ENCODE measurements at places on chromosomes 5 and 9.
A peak's percentile ranks its signal among the peaks of the same experiment; 100 is the strongest.

DNA sequence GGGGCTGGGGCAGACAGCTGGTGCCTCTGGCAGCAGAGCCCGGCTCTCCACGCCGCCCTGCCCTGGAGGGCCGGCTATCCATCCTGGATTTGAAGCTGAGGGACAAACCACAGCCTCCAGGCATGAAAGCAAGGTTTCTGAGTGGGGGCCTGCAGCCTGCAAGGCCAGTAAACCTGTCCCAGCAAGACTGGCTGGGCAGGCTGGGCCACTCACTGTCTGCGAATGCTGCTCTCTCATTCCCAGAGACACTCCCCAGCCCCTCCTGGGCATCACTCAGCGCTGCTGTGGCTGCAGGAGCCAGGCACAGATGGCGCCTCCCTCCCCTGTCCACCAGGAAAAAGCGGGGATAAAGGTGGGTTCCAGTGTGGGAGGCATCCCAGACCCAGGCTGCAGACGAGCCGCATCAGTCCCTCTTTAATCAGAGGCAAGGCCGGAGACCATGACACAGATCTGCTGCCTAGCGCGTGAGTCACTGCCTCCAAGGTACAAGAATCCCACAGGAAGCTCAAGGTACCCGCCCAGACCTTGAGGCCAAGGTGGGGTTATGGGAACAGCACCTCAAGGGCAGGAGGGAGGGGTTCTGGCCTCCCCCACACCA is 118.0 kb downstream of the VAV2 start:
- H3K4me3 ChIP-seq: no peak overlapping the region
- peaks cover 10% of the 10 kb centered on the region for H3K27me3 ChIP-seq
- H3K36me3 ChIP-seq: peaks cover 4% of the 10 kb centered on the region
- H3K4me1 ChIP-seq: peaks cover 31% of the 10 kb centered on the region

- no peak overlapping the region for H3K27ac ChIP-seq
- H3K36me3 ChIP-seq: no peaks in the 10 kb centered on the region
- no peaks in the 10 kb centered on the region for H3K4me1 ChIP-seq
- no peak overlapping the region for H3K4me3 ChIP-seq
- no peak for DNase-seq
These were observed 312.3 kb upstream of the RIOK2 start for GRCh38 chr5:97495301-97495700.

GRCh38 chr5:172642926-172643871 is 2.1 kb downstream of the NEURL1B start:
- no peak for DNase-seq
- peaks cover 13% of the 10 kb centered on the region for H3K27me3 ChIP-seq
- H3K4me3 ChIP-seq: no peak overlapping the region

DNA sequence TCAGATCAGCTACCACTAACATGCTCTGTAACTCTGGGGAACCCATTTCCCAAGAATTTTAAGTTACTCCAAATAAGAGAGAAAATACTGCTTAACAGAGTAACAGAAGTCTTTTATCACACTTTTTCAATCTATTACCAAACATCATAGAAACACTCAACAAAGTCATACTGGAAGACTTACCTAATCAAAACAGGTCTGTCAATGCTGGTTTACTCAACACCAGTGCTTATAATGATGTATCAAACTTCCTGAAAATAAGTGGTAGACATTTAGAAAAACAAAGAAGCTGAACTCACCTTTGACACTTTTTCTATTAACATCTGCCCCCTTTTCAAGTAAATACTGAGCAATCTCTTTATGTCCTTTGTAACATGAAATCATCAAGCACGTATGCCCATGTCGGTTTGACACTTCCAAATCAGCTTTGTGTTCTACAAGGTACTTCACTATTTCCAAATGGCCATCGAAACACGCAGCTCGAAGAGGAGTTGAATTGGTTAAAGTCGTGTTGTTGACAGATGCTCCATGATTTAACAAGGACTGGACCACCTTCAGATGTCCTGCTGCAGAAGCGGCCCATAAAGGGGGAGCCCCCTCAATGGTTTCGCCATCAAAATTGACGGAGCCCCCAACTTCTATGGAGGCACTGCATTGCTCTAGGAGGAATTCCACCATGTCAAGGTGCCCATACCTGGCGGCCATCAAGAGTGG is 1.8 kb downstream of the FEM1C start:
- peaks cover 14% of the 10 kb centered on the region for H3K27me3 ChIP-seq
- DNase-seq: no peak
- peaks cover 46% of the 10 kb centered on the region for H3K4me1 ChIP-seq
- H3K36me3 ChIP-seq: peaks cover 37% of the 10 kb centered on the region
- H3K4me3 ChIP-seq: peak overlapping the region; percentile 98

DNA sequence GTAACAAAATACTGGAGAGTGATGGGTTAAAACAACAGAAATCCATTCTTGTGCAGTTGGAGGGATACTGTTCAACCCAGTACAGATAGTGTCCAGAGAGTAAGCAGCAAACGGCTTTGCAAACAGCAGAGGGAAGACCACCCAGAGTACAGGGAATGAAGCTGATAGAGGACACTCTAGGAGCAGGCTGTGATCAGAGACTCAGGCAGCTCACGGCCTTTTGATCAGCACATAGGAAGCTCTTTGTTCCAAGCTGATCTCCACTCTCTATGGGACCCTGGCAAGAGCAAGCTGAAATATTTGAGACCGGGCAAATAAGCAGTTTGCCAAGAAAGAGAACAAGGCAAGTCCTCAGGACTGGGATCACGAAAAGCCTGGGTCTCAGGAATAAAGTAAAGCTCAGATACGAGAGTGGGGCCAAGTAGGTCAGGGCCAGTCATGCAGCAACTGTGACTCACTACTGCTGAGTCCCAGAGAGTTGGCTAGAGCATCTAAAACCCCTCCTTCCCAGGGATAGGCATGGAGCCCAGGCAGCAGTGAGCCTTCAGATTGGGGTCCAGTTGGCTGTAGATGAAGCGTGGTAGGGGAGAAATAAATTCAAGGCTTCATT is 52.4 kb downstream of the MELK start:
- no peaks in the 10 kb centered on the region for H3K4me1 ChIP-seq
- H3K27me3 ChIP-seq: peaks cover 3% of the 10 kb centered on the region
- no peak for DNase-seq
- no peak overlapping the region for H3K4me3 ChIP-seq
- no peak overlapping the region for H3K27ac ChIP-seq

DNA sequence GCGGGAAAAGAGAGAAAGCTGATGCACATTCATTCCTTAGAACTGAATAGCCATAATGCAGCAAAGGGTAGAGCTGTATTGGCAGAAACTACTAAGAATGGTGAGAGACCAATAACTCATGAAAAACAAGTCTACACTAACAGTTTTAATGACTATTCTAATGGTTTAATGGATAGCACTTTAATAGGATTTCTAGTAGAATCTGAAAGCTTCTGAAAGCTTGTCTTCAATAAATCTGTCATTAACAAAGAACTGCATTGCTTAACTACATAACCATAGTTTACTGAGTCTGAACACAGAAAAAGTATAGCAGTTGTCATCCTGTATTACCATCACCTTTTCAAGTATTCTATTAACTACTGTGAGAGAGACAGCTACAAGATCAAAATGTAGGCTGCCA is 617.8 kb upstream of the DMAC1 start:
- no peaks in the 10 kb centered on the region for H3K36me3 ChIP-seq
- no peaks in the 10 kb centered on the region for H3K4me1 ChIP-seq
- DNase-seq: no peak

All from endothelial cell (in vitro differentiated cells).